SJSA1 (cell line): ENCODE measurements at places on chromosomes 1 and 21. TPM values are rescaled to one million over a fixed set of nuclear protein-coding genes. Genes with fewer than 3 reads are reported as not detected.

- DNase-seq = no peak
These were observed 12.8 kb upstream of the ZSCAN20 start for GRCh38 chr1:33459691-33460090.

DNA sequence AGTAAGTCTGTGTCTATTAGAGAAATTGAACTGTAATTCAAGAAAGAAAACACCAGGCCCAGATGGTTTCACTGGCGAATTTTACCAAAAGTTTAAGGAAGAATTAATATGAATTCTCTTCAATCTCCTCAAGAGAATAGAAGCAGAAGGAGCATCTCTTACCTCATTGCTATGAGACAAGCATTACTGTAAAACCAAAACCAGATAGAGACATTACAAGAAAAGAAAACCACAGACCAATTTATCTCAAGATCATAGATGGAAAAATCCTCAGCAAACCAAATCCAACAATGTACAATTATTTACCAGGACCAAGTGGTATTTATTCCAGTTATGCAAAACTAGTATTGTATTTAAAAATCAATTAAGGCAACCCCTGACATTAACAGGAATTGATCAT, 160.6 kb downstream of the LIPI start:
- no peak for DNase-seq

DNA sequence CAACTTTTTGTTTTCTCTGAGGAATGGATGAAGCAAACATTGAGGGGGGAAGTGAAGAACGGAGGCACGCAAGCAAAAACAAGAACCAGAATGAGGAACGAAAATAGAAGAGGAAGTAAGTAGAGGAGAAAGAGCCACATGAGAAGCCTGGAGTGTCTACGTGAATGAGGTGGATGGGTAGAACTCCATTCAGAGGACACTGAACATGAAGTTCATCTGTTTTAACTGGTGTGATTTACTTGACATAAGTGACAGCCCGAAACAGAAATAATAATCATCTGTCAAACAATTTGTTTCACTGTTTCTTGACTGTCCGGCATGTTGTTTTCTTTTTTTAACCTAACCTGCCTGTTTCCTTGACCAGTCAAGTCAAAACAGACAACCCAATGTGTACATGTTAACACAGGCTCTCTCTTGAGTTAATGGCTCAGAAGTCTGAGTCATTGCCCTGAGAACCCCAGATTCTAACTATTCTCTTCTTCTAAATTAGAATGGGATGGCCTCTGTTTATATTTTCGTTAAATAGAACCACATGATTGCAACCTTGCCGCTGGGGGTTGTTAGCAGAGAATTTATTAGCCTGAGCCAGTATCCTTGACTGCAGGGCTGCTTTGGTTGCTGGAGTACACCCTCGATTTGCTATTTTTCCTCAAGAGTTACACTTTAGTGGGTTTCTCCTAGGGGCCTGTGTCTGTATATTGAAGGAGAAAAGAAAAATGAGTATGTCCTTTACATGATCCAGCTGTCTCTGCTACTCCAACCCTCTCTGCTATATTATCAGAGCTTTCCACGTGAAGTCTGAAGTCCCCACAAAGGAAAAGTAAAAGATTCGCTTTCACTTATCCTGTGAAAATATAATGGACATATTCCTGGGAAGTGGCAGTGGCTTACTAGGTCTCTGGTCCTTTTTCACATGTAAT, 151.7 kb downstream of the ZC3H11B start:
- DNase-seq = peak; percentile 74

- DNase-seq = no peak
These were observed 213.5 kb downstream of the LYPLAL1 start for GRCh38 chr1:219387211-219387610.

The AMY1B gene
- not detected in 2 replicates for total RNA-seq

The C8A gene
- total RNA-seq = not detected in 2 replicates

The ASCL5 gene
- not detected in 2 replicates for total RNA-seq

DNA sequence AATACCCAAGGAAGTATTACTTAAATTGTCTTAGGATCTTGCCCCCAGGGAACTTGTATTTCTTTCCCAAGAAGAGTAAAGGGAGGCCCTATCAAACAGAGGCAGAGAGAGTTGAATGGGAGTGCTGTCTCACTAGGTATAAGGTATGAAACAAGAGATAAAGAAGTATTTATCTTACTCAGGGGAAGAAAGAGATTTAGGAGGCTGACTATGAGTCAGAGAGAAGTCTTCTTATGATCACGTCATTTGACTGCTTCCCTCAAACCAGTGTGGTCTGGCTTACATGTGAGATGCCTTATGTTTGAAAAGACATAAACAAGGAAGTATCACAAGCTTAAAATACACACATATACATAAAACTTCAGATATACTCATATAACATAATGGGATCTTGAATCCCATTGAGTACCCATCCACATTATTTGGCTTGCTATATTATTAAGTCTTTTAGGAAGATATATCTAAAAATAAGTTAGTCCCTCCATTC, 29.6 kb downstream of the DUSP10 start:
- peak; percentile 65 for DNase-seq

- DNase-seq = no peak
These were observed 35.3 kb upstream of the CLIC4 start for GRCh38 chr1:24709791-24710441.

The CR1 gene
- not detected in 2 replicates for total RNA-seq

- DNase-seq = no peak
These were observed 99.5 kb downstream of the FGGY start for GRCh38 chr1:59396387-59396786.

The MTMR11 gene
- total RNA-seq = 2.1 and 6.4 TPM in 2 replicates

DNA sequence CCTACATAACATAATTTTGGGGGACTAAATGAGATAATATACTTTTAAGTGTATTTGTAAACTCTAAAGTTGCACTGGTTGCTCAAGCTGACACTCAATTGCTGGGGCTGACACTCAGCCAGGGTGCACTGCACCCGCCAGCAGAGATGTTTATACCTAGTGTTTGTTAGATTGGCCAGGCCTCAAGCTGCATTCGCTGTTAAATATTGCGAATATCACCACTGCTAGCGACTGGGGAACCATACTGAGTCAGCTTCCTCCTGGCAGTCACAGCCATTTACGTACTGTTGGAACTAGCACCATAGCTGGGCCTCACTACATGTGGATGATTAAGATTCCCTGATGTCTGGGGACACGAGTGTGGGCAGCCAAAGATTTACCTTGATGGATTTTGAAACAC, 12.7 kb upstream of the RWDD3 start:
- DNase-seq = no peak

DNA sequence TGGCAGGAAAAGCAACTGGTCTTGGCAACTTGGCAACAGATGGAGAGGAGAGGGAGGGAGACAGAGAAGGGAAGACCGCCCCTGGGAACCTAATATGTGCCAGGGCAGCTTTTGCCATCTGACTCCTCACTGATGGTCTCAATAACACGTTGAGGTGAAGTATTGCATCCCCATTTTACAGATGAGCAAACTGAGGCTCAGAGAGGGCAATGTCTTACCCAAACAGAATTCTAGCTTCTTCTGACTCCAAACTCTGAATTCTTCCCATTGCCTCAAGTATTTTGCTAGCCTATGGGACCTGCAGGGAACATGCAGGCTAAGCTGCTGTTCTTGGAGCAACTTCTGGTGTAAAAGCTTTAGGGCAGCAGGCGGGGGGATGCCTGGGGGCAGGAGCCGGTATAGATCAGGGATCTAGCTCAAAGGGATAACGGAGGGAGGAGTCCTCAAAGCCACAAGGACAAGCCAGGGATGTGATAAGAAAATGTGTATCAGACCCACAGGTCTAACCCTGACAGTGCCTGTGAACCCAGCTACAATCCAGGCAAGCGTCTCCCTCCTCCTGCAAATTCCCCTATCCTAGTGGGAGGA, 7.2 kb upstream of the GUCA2A start:
- DNase-seq = no peak

GRCh38 chr1:226293553-226293920, 15.4 kb downstream of the LIN9 start:
- no peak for DNase-seq

The CRYAA gene
- total RNA-seq = not detected in 2 replicates

The TNFRSF1B gene
- total RNA-seq = 0.13 and 1.4 TPM in 2 replicates
